ENCODE measurements at places on chromosomes 2 and 18.

DNA sequence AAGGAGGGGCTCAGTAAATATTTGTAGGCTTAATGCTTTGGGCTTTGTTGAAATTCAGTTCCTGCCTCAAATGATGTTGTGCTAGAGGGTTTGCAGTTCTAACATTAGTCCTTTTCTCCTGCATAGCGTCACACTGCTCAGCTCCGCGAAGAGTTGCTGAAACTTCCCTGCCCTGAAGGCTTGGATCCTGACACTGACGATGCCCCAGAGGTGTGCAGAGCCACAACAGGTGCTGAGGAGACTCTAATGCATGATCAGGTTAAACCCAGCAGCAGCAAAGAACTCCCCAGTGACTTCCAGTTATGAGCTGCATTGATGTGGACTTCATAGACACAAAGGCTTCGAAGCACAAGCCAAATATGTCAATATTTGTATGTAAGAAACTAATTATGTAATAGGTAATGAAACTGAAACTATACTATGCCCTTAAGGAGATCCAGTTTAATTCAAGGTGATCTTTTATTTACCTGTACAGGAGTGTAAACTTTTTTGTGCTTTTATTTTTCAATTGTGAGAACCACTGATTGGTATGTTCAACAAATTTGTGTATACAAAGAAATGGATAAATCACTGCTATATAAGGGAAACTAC lies 10.2 kb upstream of the TTC27 start:
- DNase-seq = no peak

DNA sequence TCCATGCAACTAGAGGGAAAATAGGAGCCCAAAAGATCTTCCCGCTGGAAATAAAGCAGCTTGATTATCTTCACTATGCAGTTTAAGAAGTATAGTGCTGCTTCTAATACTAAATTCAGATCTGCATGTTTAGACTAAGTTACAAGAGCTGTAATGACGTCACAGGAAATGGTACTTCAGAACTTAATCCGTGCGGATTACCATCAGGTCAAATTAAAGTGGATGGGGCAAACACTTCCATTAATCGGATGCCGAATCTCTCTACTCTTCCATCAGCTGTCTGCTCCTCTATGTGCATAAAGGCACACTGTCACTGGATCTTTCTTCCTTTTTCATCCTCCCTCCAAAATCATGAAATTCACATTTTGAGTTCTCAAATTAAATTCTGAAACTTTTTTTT lies 52.6 kb downstream of the TRAPPC12 start:
- DNase-seq = no peak

- DNase-seq = no peak
These were observed 46.7 kb downstream of the SMAD7 start for GRCh38 chr18:48904091-48904490.

DNA sequence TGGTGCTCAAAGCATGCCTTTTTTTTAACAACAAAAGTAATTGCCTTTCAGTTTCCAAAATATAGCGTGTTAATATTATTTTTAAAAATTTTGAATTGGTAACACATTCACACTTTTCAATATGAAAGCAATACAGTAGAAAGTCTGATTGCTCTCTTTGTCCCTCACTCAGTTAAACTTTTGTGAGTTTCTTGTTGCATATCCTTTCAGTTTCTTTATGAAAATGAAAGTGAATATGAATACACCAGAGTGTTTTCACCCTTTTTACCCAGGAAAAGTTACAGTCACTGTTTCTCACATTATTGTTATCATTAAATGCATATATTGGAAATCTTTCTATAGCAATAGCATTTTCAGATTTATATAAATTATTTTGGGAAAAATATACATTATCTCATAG lies 377.4 kb upstream of the CRIM1 start:
- DNase-seq = no peak

- no peak for DNase-seq
These were observed 41.0 kb downstream of the SNED1 start for GRCh38 chr2:241039416-241039815.

- no peak for DNase-seq
These were observed 44.2 kb upstream of the VPS54 start for GRCh38 chr2:64063454-64063853.

DNA sequence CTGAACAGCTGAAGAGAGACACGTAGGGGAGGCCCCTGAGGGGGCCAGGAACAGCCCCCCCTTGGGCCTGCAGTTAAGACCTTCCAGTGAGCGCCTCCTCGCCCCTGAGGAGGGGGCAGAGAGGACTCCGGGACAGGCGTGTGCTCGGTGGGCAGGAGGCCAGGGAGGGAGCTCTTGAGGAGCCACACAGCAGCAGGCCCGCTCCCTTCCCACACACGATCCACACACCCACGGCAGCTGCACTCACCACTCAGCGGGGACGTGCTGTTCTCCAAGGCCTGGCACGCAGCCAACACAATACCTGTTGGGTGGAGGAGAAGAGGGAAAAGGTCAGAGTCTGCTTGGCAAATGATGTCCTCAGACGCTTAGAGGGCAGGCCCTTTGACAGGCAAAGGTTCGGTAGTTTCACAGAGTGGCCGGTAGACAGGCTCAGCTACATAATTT lies 39.0 kb downstream of the TGFA start:
- DNase-seq = no peak

- no peak for DNase-seq
These were observed 26.2 kb downstream of the CYP27C1 start for GRCh38 chr2:127193967-127194280.

- no peak for DNase-seq
These were observed 231.7 kb downstream of the MTX2 start for GRCh38 chr2:176500901-176501300.

- no peak for DNase-seq
These were observed 39.8 kb upstream of the ASAP2 start for GRCh38 chr2:9166579-9167377.

DNA sequence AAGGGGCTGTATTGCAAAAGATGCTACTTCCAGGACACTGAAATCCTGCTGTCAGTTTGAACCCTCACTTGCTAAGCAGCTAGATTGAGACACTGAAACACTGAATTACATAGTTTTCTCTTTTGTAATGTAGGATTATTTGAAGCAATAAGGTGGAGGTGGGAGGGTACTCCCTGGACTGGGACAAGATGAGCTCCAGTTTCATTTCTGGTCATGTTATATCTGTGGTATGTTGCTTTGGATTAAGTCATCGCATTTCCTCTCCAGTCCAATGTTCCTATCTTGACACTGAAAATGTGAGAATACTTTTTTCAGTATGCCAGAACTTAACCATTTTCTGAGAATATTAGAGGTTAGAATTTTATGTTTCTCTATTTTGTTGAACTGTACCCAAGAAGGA lies 426.2 kb upstream of the MEX3C start:
- no peak for DNase-seq

- no peak for DNase-seq
These were observed 4.6 kb downstream of the TIGD1 start for GRCh38 chr2:232545511-232546375.

DNA sequence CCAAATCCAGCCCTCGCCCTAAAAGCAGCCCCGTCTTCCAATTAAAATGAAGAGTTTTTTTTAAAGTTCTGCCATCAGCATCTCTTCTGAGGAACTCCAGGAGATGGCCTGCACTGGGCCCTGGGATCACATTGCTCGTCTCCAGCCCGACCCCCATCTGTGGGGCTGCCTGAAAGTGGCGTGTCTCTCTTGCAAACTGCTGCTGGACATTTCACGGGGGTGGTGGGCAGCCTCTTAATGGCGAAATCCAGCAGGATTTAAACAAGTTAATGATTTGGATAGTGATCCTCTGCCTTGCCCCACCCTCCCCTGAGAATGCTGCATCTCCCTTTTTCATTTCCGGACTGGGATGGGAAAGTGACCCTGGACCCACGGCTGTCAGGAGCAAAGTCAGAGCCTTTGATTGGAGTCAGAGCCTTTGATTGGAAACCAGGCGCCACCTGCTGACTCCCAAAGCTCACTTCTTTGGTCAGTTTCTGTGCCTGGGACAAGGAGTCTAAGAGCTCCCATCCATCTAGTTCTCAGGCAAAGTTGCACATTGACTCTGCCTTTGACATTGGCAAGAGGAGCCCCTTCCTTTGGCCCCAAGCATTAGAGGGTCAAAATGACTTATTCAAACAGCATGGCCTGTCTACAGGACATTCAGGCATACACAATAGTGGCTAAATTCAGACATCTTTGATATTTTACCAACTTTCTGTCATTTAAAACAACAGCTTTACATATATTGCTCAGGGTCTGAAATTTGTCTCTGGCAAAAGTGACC lies 155.2 kb downstream of the SH3BP4 start:
- DNase-seq = no peak

DNA sequence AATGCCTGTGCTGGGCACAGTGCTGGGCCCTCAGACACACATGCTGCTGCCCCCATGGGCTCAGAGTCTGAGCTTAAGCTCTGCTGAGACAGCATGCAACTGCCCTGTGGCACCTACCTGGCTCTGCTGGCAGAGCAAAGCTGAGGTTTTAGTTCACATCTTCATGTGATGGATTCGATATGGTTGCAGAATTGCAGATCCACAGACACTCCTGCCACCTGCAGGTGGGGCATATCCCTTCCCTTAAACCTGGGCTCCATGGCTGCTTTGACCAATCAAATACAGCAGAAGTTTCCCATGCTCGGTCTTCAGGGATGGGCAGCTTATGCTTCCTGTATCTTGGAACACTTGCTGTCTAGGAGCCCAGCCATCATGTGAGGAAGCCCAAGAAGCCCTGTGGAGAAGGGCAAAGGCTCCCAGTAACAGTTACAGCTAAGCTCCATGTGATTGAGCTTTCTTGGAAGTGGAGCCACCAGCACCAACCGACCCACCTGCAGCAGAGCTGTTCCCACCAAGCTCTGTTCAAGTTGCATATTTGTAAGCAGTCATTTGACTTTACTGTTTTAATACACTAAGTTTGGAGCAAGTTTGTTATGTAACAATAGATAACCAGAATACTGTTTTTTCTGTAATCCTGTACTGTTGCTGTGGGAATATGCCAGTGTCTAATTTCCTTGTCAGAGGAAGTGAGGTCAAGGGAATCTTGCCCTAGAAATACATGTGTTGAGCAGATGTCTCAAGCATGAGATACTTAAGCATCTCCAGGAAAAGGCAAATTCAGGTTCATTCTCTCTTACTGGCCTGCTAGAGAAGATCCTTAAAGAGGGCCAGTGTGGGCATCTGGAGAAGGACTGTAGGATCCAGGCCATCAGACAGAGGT lies 79.3 kb downstream of the SH3RF3 start:
- no peak for DNase-seq

DNA sequence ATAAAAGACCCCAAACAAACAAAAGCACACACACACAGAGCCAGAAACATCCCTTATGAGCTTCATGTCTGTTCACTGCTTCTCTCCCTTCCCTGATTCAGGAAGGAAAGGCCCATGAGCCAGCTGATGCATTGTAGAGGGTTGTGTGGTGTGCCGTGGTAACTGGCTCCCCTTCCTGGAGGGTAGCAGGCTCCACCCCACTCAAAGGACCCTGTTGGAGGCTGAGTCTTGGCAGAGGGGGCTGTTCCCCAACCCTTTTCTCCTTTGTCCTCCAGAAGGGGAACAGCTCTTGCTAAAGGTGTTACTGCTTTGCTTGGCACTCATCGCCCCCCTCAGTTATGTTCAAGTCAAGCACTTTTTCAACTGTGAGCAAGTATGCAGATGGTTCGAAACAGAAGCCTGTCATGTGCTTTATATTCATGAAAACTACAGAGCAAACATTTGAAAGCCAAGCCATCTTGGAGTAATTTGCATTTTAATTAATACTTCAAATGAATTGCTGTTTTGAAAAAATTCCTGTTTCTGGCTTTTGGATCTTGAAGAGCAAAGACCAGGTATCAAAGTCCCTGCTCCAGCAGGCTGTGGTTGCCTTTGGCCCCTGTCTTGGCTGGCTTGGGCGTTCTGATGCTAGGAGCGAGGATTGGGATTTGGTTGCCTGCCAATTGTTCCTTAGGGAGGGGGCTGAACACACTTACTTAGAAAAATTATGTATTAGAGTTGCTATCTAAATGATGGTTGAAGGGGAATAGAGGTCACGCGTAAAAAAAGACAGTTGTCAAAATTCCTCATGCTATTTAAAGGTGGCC lies 267.8 kb downstream of the TSN start:
- DNase-seq = no peak

- no peak for DNase-seq
These were observed 45.2 kb downstream of the GAREM1 start for GRCh38 chr18:32425466-32425865.

DNA sequence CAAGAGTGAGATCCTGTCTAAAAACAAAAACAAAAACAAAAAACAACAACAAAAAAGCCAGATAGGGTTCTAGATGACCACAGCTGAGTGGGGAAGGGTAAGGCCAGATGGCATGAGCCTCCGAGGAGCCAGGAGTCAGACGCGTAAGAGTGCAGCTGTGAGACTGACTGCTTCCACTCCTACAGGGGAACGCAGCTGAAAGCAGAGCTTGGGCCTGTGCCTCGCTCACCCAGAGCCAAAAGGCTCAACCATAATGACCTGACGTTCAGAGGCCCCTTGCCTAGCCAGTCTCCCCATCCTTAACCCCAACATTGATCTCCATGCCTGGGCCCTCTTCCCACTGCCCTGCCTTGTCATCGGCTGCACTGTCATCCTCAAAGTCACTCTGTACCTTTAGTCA lies 26.5 kb upstream of the NCL start:
- DNase-seq = no peak

GRCh38 chr18:7619676-7620075 lies 52.6 kb downstream of the PTPRM start:
- DNase-seq = no peak

GRCh38 chr2:36507408-36507812 lies 90.6 kb downstream of the FEZ2 start:
- DNase-seq = peak; percentile 13

DNA sequence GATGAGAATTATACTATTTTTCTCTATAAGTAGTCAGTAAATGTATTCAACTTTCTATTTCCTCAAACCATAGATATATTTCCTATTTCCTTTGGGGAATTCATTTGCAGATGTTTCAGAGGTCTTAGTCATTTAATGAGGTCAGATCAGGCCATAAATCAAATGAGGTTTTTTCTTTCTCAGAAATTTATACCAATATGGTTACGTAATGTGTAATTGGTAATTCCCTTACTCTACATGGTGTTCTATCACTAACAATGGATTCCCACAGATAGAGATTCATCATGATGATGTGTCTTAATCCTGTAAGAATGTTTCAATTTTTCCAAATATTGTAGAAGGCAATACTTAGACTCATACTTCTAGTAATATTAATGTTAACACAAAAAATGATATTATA lies 108.0 kb downstream of the DPP4 start:
- DNase-seq = no peak

GRCh38 chr18:10308154-10308553 lies 146.3 kb upstream of the APCDD1 start:
- DNase-seq = no peak

DNA sequence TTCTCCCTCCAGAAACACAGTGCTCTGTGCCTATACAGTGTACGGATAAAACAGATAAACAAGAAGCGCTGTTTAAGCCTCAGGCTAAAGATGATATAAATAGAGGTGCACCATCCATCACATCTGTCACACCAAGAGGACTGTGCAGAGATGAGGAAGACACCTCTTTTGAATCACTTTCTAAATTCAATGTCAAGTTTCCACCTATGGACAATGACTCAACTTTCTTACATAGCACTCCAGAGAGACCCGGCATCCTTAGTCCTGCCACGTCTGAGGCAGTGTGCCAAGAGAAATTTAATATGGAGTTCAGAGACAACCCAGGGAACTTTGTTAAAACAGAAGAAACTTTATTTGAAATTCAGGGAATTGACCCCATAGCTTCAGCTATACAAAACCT lies 70.7 kb downstream of the TANK start:
- no peak for DNase-seq

- DNase-seq = no peak
These were observed 12.6 kb upstream of the SP9 start for GRCh38 chr2:174322149-174322548.

GRCh38 chr2:219861307-219861706 lies 233.9 kb downstream of the SLC4A3 start:
- no peak for DNase-seq
